ENCODE measurements at places on chromosomes 5 and 9. TPM values are rescaled to one million over a fixed set of nuclear protein-coding genes. Genes with fewer than 3 reads are reported as not detected.

The ADAMTS2 gene
- 1.9 TPM for total RNA-seq

The ZNF367 gene
- total RNA-seq: 4.4 TPM

The CDH6 gene
- total RNA-seq: 52.0 TPM

The ST8SIA4 gene
- 44.1 TPM for total RNA-seq

The IFNA21 gene
- not detected for total RNA-seq

The MSMP gene
- total RNA-seq: not detected

The PRLR gene
- 3.8 TPM for total RNA-seq

The LRRC70 gene
- total RNA-seq: 8.5 TPM

Measured in parietal lobe (tissue), 2 donors.